NCI-H526 (cell line): ENCODE measurements at places on chromosomes 3 and 15.

GRCh38 chr15:101387574-101387973 lies 92.5 kb upstream of the SNRPA1 start:
- no peak for DNase-seq

DNA sequence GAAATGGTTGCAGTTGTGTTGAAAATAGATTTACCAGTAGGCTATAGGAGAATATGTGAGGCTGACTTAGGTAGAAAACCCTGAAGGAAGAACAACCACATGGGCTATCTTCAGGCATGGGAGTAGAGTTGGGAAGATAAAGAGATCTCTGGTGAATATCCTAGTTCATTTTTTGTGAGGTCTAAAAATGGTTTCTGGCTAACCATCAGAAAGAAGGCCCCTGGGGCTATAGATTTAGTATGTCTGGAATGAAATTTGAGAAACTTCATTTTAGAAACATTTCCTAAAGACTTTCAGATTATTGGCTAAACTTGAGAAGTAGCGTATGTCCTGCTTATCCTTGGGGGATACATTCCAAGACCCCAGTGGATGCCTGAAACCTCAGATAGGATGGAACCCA lies 148.2 kb downstream of the NAALADL2 start:
- no peak for DNase-seq

DNA sequence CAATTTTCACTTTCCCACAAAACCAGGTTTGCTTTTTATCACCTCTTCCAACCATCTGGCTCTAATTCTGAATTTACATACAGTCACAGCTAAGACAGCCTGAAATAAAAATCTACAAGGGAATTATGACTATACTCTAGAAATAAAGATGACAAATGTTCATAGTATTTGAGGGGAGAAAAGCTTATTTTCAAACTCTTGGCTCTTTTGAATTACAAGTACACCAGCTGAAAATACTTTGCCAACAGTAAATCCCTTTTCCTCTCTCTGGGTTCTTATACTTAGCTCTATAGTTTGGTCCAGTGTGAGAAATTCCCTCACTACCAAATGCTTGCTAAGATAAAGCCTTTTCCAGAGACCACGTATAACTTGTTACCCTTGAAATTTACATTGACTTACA lies 1037.9 kb downstream of the ROBO1 start:
- DNase-seq: no peak

GRCh38 chr3:53171827-53172505 lies 11.0 kb downstream of the PRKCD start:
- no peak for DNase-seq

DNA sequence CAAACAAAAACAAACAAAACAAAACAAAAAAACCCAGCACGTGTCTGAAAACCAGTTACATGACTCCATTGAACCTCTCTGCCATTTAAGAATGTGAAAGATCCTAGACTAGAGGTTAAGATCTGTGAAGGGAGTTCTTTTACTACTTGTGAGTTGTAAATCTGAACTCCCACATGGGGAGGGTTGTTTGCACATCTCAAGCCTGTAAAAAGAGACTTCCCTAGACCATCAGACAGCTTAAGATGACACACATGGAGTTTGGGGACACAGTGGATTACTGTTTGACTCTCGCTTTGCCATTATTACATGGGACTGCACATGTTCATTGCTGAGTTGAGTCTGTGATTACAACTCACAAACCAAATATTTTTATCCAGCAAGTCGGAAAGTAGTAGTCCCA lies 171.5 kb downstream of the SLC9A9 start:
- no peak for DNase-seq

- DNase-seq: no peak
These were observed 336.8 kb upstream of the MCTP2 start for GRCh38 chr15:93894438-93895036.

- no peak for DNase-seq
These were observed 161.9 kb downstream of the FNDC3B start for GRCh38 chr3:172201136-172201869.

DNA sequence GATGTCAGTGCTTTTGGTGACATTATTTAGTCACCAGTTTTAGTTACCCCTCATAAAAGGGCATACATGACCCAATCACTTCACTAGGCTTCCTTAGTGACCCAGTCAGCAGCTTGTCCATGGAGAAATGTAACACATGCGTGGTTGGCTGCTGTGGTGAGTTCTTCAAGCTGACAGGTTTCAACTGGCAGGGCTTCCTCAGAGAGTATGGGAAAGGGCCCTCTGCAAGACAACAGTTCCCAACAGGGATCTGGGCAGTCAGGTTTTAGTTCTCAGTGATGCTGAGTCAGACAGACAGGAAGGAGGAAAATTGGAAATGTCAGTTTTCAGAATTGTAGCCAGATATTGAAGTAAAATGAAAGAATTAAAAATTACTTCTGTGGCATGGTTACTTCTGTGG lies 282.5 kb downstream of the TBL1XR1 start:
- DNase-seq: no peak

- no peak for DNase-seq
These were observed 68.6 kb upstream of the CCDC39 start for GRCh38 chr3:180747805-180748361.

DNA sequence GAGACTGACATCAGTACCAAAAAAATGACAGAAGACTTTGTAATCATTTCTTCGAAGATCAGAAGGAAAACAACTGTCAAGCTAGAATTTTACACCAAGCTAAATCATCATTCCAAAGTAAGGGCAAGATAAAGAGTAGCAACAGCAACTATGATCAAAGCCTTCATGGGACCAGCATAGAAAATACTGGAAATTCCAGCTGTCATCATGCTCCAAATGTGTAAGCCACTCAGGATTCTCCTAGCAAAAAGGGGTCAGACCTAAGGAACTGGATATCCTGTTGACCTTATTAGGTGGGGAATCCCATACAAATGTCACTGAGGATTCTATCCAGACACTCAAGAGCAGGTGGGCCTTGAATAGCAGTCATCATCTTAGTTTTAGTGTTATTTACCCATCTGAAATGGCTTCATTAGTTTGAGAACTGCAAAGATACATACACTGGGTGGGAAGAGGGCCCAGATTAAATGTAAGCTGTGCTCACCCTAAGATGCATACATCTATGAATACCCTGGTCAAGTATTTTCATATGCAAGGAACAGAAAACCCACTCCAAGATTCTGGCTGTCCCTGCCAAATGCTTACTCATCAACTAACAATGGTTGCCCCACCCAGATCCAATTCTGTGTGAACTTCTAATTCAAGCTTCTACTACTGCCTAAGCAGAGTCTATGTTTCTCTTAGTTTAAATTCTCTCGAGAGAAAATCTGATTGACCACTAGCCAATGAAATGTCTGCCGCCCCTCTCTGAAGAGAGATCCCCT lies 33.5 kb downstream of the CLDN18 start:
- no peak for DNase-seq

- DNase-seq: peak; percentile 43
These were observed 141.4 kb upstream of the MRPS22 start for GRCh38 chr3:139202226-139202958.

DNA sequence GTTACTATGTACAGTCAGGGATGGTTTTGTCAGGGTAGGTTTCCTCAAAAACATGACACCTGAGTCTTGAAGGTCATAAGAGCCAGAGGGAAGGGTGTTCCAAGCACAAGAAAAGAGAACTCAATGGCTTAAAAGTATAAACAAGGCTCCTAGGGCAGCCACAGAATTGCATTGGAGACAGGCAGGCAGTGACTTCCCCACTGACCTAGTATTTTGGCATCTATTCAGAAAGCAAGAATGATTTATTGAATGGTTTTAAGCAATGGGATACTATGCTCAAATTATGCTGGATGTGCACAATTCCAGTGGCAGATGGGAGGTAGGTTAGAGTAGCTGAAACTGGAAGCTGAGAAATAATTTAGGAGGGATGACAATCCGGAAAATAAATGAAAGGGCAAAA lies 54.0 kb downstream of the TSC22D2 start:
- no peak for DNase-seq

DNA sequence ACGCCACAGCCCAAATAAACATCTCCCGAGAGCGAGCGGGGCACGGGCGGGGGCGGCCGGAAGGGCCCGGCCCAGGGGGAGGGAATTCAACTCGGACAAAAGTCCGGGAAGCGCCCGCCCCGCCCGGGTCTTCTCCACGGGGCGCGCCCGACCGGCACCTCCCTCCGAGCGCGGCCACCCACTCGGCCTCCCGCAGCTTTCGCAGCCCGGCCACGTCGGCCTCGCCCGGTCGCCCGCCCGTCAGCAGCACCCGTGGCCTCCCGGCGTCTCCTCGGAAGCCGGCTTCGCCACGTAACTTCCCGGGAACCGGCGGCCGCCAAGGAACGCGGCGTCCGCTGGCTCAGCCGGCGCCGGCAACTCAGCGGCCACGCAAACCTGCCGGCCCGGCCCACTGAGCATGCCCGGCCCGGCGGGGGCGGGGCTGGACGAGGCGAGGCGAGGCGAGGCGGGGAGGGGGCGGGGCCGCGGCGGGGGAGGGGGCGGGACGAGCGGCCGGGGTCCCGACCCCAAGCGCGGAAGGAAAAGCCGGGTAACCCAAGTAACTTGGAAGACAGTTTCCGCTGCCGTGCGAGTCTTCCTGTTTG lies at the start of gene TJP1:
Gene TJP1, minus strand, starts transcription at position 369 of the 584 bp plus-strand sequence. CDS start 440 bp downstream, outside the sequence.
- peak; percentile 92 for DNase-seq

- no peak for DNase-seq
These were observed 95.8 kb upstream of the CTDSPL start for GRCh38 chr3:37765591-37766488.

DNA sequence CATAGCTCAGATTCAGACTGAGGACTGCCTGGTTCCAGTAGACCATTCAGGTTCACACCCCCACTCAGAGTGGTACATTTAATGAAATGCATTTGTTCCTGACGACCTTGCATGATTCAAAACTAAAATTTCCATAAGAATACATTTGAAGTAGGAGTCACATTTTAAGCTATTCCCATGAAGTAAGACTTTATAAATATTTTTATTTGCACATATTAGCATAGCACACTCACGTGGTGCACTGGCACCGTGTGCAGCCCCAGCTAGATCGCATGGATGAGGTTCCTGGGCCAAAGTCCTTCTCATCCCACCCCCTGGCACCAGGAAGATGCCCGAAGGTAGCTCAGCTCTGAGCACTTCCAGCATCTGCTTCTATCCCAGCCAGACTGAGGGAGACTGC lies 59.4 kb downstream of the SLCO2A1 start:
- no peak for DNase-seq

- DNase-seq: no peak
These were observed 110.7 kb upstream of the CDIN1 start for GRCh38 chr15:36468746-36469145.

DNA sequence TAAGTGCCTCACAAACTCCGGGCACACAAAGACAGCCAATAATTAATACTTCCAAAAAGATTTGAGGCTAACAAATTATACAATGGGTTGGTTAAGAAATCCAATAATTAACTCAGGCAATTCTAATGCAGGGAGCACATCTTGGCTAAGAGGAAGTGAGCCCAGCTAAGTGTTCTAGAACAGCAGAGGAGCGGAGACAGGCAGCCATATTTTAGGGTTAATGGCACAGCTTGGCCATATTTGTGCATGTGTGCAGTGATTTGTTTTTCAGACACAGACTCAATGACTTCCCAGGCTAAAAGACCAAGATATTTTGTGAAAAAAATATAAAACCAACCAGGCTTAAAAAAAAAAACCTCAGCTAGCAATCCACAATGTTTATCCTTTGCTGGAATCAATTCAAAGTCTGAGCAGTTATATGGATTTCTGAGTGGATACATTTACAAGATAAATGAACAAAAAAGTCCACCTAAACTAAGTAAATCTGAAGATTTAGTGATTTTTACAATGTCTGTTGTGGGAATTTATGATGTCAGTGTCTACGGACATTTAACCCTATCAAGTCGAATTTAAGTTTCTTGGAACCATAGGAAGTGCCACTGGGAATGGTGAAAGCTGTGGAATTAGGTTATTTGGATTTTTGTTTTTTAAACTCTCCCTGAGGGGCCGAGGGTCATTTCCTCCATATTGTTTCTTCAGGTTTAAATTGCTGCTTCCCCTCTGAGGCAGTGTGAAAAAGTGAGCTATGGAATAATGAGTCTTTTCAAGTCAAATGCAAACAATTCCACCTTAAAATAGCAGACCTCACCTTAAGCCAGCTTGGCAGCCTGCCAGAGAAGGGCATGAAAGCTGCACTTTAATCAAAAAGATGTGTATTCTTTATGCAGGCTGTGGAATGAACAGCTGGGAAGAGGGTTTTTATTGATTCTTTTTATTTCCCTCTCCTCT lies 413.7 kb upstream of the TBL1XR1 start:
- peak; percentile 12 for DNase-seq

- DNase-seq: no peak
These were observed 108.3 kb downstream of the SEMA5B start for GRCh38 chr3:122919291-122919610.

GRCh38 chr15:58021332-58022230 lies 43.9 kb downstream of the ALDH1A2 start:
- no peak for DNase-seq

GRCh38 chr15:81530271-81530691 lies 156.3 kb upstream of the TMC3 start:
- DNase-seq: no peak

GRCh38 chr3:125221831-125222230 lies 9.3 kb upstream of the SLC12A8 start:
- DNase-seq: no peak

DNA sequence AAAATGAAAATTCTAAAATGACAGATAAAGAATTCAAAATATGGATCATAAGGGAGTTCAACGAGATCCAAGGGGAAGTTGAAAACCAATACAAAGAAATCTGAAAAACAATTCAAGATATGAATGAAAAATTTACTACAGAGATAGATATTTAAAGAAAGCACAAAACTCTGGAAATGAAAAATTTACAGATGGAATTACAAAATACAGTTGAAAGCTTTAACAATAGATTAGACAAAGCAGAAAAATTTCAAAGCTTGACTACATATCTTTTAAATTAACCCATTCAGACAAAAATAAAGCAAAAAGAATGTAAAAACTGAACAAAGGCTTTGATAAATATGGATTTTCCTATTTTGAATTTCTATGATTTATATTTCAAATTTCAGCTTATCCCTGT lies 211.1 kb downstream of the SLC9A9 start:
- no peak for DNase-seq

GRCh38 chr3:135034891-135035440 lies 239.9 kb downstream of the EPHB1 start:
- DNase-seq: no peak

GRCh38 chr15:68114356-68114755 lies 60.2 kb downstream of the PIAS1 start:
- no peak for DNase-seq

DNA sequence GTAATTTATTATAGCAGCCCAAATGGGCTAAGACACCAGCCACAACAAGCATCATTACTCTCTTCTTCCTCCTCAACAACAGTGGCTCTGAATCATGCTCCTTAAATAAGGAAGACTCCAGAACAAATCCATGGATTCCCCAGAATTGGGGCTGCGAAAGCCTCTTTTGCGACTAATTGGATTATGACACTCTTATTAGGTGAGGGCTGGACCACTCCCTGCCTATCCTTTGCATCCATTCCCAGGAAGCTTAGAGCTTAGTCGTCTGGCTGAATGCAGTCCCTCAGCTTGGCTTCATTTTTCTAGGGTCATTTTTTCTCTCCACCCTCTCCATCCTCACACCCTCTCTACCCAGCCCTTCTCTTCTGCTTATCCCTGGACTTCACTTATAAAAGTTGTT lies 227.7 kb downstream of the ZNF621 start:
- no peak for DNase-seq

- DNase-seq: no peak
These were observed at the start of gene PPARG for GRCh38 chr3:12288182-12289129. PPARG (plus strand) TSS chr3:12289070; CDS start chr3:12379712, 90,642 bp downstream.
